ENCODE measurements at places on chromosomes 2 and 18.
A peak's percentile ranks its signal among the peaks of the same experiment; 100 is the strongest.

DNA sequence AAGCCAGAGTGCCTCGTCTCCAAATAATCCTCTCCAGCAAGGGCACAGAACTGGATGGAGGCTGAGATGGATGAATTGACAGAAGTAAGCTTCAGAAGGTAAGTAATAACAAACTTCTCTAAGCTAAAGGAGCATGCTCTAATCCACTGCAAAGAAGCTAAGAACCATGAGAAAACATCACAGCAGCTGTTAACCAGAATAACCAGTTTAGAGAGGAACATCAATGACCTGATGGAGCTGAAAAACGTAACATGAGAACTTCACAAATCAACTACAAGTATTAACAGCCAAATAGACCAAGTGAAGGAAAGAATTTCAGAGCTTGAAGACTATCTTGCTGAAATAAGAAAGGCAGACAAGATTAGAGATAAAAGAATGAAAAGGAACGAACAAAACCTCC is 32.3 kb downstream of the WDPCP start:
- no peak for DNase-seq

- no peak for DNase-seq
Observed at GRCh38 chr2:231187736-231188505, 10.5 kb upstream of the ARMC9 start.

DNA sequence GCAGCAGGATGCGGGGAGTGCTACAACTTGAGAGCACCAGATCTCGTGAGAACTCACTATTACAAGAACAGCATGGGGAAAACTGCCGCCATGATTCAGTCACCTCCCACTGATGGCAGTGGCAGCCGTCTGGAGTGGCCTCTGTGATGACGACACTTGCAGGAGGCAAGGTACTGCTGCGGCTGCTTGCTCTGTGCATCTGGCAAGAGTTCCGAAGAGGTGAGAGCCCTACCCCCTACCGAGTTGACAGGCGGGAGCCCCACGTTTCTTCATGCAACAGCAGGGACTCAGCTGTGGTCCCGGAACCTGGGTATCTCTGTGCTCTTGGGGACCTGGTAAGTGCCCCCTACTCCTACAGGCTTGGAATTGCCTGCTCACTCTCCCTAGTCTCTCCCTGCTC is 1672.7 kb upstream of the TMEFF2 start:
- no peak for DNase-seq

GRCh38 chr2:46827274-46828134 is 88.1 kb downstream of the MCFD2 start:
- DNase-seq, result no peak

DNA sequence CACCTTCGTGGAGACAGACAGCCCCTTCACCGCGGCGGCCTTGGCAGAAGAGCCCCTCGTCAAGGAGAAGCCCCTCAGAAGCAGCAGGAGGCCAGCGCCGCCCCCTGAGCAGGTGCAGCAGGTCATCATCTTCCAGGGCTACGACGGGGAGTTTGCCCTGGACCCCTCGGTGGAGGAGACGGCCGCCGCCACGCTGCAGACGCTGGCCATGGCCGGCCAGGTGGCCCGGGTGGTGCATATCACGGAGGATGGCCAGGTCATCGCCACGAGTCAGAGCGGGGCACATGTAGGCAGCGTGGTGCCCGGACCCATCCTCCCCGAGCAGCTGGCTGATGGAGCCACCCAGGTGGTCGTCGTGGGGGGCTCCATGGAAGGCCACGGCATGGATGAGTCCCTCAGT is 145.7 kb downstream of the PTGR3 start:
- no peak for DNase-seq

DNA sequence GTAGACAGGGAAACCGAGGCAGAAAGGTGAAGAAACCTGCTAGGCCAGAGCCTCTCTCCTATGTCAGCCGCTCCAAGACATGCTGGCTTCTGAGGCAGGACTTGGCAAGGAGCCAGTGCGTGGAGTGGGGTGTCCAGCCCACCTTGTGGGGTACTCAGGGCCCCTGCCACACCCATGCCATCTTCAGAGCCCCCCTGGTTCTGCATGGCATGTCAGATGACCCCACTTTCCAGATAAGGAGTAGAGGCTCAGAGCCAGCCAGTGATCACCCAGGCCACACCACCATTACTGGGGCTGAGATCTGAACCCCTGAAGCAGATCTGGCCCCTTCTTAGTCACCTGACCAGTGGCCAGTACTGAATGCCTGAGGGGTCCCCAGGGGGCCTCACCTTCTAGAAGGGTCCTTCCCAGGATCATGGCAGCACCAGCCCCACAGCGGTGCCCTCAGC is 14.7 kb downstream of the CROCC2 start:
- DNase-seq, result no peak

GRCh38 chr2:69893684-69894551 is at the start of gene SNRNP27:
SNRNP27 (plus strand) TSS chr2:69893956; CDS start chr2:69893985, 29 bp downstream.
- DNase-seq, result peak; percentile 73

DNA sequence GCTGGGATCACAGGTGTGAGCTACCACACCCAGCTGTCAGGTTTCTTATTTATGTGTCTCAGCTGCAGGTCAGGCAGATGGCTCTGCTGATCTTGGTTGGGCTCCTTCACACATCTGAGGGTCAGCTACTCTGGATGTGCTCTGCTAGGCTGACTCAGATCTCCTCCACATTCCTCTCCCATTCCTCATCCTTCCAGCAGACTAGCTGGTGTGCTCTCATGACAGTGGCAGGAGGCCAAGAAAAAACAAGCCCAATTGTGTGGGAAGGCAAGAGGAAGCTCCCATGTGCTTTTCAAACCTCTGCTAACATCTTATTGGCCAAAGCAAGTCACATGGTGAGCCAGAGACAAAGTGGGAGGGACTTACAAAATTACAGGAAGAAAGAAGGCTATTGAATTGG is 11.7 kb upstream of the MSH6 start:
- DNase-seq, result no peak
